SW480 (cell line): ENCODE measurements at places on chromosomes 4 and X.
A peak's percentile ranks its signal among the peaks of the same experiment; 100 is the strongest.

DNA sequence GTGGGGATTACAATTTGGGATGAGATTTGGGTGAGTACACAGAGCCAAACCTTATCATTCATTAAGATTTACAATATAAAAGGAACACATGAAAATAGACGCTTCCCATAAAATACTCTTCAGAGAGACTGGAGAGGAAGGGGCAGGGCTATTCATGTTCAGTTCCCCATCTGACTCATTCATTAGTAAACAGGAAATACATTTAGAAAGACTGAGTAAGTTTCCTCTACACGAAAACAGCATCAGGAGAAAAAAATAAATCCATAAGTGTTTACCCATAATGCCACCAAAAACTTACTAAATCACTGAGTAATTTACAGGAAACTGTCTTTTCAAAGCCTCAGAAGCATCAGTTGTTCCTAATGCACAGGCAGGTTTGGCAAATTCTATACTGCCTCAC is 255.4 kb upstream of the CXorf51A start:
- no peak for DNase-seq

- DNase-seq, result no peak
These were observed 508.9 kb upstream of the FTHL17 start for GRCh38 chrX:31580726-31581125.

DNA sequence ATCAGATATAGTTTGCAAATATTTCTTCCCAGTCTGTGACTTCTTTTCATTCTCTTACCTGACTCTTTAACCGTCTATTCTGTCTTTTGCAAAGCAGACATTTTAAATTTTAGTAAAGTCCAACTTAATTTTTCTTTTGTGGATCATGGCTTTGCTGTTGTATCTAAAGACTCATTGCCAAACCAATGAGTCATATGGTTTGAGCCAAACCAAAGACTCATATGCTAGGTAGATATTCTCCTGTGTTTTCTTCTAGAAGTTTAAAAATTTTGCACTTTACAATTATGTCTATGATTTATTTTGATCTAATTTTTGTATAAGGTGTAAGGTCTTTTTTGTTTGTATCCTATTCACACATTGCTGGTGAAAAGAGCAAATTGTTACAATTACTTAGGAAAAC is 446.8 kb downstream of the ANKRD50 start:
- DNase-seq, result no peak

- DNase-seq, result no peak
These were observed 53.0 kb upstream of the HPSE start for GRCh38 chr4:83387476-83388312.

GRCh38 chr4:102338405-102338804 is 6.9 kb downstream of the SLC39A8 start:
- no peak for DNase-seq

GRCh38 chr4:25466966-25467697 is 90.1 kb downstream of the ANAPC4 start:
- DNase-seq, result no peak

DNA sequence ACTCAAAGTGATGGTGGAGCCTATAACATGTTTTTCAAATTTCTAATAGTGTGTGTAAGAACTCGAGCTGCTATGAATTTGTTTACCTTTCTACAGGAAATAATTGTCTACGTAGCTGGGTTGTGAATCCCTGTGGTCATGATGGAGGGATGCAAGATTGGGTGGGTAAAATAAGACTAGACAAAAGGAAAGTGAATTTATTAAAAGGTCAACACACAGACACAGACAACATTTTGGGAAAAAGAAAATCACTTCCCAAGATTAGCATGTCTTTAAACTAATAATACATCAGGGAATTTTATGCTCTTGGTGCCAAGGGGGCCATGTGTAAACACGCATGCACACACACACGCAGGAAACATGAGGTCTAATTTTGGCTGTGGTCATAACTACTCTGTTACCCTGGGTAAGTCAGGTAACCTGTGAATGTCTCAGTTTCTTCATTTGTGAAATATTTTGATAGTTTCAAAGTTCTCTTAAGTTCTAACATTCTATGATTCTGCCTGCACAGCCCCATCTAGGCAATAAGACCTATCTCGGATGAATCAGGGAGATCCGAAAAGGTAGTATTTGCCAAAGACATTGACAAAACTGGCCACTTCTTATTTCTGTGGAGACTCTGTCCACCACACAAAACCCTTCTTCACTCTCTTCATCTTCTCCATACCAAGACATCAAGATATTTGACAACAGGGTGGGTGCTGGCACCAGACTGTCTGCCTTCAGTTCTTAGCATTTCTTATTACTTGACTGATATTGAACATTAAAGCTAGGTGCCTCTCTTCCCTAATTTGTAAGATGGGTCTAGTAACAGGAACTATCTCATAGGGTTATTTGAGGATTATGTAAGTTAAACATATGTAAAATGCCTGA is 1.6 kb upstream of the UNC5C start:
- DNase-seq, result no peak

GRCh38 chr4:142500966-142501365 is 345.1 kb downstream of the INPP4B start:
- no peak for DNase-seq

- DNase-seq, result peak; percentile 37
These were observed 4.2 kb upstream of the CXCL3 start for GRCh38 chr4:74042681-74043080.
